ENCODE measurements at places on chromosomes 13 and 19.

DNA sequence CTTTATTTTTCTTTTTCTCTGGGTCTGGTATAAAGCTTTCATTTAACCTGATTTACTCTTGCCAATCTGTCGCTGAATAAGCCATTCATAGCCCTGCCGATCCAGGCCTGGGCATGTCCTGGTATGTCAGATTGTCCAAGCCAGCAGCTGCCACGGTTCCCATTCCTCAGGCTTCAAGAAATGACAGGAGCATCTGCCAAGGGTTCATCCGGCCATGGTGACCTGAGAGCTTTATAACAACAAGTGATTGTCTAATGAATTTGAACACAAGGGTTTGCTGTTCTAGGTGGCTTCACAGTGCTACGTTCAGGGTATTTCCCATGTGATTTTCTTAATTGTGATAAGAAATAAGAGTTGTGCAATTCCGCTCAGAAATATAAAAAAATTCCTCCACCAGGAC lies 20.0 kb downstream of the PNMA8A start:
- DNase-seq, result no peak

- no peak for DNase-seq
Measured at GRCh38 chr13:19158526-19159174, 23.0 kb downstream of the TUBA3C start.

DNA sequence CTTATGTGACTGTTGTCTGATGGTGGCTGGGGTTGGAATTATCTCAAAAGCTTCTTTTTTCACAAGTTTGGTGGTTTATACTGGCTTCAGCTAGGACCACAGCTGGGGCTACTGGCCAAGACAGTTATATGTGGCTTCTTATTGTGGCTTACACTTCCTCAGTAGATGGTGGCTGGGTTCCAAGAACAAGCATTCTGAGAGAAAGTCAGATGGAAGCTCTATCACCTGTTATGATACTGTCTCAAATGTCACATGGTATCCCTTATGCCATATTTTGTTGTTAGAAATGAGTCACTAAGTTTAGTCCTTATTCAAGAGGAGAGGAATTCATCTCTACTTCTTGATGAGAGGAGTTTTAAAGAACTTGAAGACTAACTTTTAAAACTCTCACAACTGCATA lies 41.6 kb downstream of the NDFIP2 start:
- no peak for DNase-seq

- DNase-seq, result no peak
Measured at GRCh38 chr19:50899569-50899968, 11.6 kb downstream of the KLK4 start.

- DNase-seq, result no peak
Measured at GRCh38 chr13:74895042-74895796, 586.8 kb downstream of the TBC1D4 start.

Data from hematopoietic multipotent progenitor cell treated with erythropoietin and hydrocortisone succinate and interleukin-3 and kit ligand, for 17 days (in vitro differentiated cells).